CD4-positive, alpha-beta T cell treated with Interleukin-10 for 1 hour (primary cell): ENCODE measurements at places on chromosomes 12 and 14.

DNA sequence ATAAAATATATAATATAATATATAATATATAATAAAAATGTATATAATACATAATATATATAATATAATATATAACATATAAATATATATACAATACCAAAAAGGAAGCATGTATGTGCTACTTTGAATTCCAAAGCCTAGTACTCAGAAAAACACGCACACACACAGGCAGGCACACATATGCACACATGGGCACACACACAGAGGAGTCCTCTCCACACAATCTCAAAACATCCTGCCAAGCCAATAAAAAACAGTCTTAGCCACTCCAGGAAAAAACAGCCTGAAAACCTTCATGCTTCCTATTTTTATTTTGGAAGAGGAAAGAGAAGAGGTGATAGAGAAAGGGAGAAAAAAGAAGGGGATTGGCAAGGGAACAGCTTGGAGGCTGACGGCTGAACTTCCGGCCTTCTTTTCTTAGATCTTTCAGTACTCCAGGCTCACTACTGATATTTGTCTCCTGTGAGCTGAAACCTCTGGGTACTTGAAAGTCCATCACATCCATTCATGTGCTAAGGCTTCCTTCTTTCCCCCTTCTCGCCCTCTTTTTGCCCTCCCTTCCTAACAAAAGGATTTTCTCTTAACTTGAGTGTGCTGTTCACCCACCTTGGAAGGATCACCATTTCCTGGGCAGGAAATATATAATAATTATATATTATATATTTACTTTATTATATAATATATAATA, 394.2 kb downstream of the NUAK1 start:
- DNase-seq, result no peak

GRCh38 chr14:69073915-69074314, 79.0 kb downstream of the DCAF5 start:
- no peak for DNase-seq

DNA sequence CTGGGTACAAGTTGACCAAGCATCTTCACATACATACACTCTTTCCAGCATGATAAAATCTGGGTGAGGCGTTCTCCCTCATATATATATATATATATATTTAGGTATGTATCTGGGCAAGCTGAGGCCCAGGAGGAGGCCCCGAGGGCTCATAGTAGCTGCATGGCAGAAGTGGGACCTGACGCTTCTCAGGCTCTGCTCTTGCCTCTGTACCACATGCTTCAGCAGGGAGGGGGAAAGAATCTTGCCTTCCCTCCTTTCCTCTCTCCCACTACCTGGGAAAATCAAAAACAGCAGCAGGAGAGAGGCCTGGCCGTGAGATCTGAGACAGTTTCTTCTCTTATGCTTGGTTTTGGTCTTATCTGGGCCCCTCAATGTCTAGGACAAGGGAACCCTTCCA, 9.2 kb downstream of the PPP1R1A start:
- DNase-seq, result no peak

GRCh38 chr12:76881142-76881541, 2.3 kb upstream of the CSRP2 start:
- DNase-seq, result no peak

GRCh38 chr12:99413751-99414150, 233.8 kb upstream of the GARIN6 start:
- no peak for DNase-seq

GRCh38 chr12:3520711-3521110, 29.7 kb downstream of the PRMT8 start:
- DNase-seq, result no peak

DNA sequence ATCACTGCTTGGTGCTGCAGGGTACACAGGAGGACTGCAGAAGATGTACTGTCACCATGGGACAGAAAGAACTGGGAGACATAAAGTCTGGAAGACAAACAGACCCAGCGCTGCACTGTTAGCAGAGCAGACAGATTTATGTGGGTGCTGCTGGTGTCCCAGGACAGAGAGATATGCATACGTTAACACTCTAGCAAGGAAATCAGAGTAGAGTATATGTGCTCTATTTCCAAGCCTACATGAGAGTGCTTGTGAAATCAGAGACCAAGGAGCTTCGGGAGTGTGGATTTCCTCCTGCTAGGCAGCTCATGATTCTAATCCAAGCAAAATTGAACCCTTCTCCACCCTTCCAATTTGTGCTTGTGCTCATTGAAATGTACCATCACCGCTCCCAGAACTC, 416.5 kb downstream of the VRK1 start:
- DNase-seq, result no peak

DNA sequence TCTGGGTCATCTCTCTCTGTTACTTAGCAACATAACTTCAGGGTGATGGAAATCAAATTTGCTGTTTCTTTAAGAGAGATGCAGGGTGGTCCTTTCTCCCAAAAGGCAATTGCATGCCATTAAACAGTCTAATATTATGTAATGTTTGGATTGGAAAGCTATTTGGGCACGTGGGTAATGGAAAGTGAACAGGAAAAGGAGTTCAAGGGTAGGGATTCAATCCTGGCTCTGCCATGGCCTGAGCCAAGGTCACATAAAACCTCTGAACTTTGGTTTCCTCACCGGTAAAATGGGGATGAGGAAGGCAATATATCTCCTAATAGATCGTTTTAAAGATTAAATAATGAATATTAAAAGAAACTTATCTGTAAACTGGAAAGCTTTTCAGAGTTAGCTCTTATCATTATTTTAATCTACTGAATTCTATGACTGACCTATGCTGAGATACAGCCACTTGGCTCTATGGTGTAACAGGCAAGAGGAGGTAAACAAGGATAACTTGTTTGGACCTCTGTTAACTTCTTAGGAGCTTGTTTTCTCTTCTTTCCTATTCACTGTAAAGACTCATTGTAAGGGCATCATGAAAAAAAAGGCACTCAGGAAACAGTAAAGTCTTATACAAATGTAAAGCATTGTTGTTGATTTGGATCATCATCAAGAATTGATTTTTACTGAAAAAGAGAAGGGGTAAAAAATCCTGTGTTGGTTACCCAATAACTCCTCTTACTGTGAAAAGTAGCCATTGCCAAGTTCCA, 55.7 kb upstream of the OVCH1 start:
- no peak for DNase-seq

- DNase-seq, result no peak
These were observed 175.1 kb downstream of the TTC7B start for GRCh38 chr14:90641168-90641567.

GRCh38 chr12:84842406-84843013, 70.1 kb downstream of the SLC6A15 start:
- peak; percentile 34 for DNase-seq

- DNase-seq, result no peak
These were observed 79.0 kb downstream of the CMAS start for GRCh38 chr12:22124987-22125386.
